ENCODE measurements at places on chromosomes 13 and 19. TPM values are rescaled to one million over a fixed set of nuclear protein-coding genes. Genes with fewer than 3 reads are reported as not detected.

DNA sequence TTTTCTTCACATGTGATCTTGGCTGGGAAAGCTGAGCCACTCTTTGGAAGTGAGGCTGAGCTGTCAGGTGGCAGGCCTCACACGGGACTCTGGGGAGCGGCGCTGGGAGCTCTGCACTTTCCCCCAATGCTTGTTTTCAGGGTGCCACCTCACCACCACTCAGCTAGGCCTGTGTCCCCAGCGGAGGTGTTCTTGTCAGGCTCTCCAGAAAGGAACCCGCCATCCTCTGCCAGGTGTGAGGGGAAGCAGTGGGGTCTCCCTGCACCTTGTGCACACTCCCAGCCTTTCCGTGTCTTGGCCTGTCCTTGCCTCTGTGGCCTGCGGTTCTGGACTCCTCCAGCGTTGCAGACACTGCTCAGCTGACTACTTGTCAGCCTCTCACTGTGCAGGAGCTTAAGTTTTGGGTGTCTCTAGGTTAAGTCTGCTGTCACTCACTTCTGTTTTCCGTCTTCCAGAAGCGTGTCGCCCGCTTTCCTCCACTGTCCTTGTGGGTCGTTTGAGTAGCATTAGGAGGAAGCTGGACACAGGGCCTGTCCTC lies 51.9 kb downstream of the GGACT start:
- H3K27me3 ChIP-seq, result no peaks in the 10 kb centered on the region
- H3K4me1 ChIP-seq, result 0 out of 2 replicates have a peak, but pooled peaks cover 4% of the 10 kb centered on the region
- no peak overlapping the region for H3K4me3 ChIP-seq
- DNase-seq, result no peak

Gene ZNF575
- total RNA-seq, result not detected

GRCh38 chr13:98487522-98487921 lies 89.4 kb downstream of the STK24 start:
- no peaks in the 10 kb centered on the region for H3K27me3 ChIP-seq
- no peaks in the 10 kb centered on the region for H3K36me3 ChIP-seq
- H3K27ac ChIP-seq, result peak overlapping the region; percentile 59
- no peak for DNase-seq

- H3K4me1 ChIP-seq, result no peaks in the 10 kb centered on the region
- peaks cover 19% of the 10 kb centered on the region for H3K27me3 ChIP-seq
- no peaks in the 10 kb centered on the region for H3K36me3 ChIP-seq
- no peak overlapping the region for H3K4me3 ChIP-seq
- no peak overlapping the region for H3K27ac ChIP-seq
These were observed 51.9 kb downstream of the CELF5 start for GRCh38 chr19:3276341-3276799.

Gene ZNF763
- 0.63 TPM for total RNA-seq

DNA sequence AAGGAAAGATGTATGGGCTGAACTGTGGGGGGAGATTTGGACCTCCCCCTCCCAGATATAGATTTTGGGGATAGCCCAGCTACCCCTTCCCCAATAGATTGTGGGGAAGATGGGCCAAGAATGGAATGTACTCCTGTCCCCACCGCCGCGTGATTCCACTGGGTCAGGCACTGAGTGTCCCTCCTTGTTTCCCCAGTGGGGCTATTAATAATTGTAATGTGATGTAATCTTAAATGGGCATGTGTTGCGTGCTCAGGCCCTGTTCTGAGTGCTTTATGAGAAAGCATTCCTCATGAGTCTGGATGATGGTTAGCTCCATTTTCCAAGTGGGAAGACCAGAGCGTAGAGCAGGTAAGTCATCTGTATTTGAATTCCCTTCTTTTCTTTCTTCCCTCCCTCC lies 1.4 kb downstream of the PSMD8 start:
- H3K4me1 ChIP-seq, result peaks cover 18% of the 10 kb centered on the region
- H3K27me3 ChIP-seq, result no peaks in the 10 kb centered on the region
- H3K36me3 ChIP-seq, result peaks cover 18% of the 10 kb centered on the region
- DNase-seq, result peak; percentile 68

DNA sequence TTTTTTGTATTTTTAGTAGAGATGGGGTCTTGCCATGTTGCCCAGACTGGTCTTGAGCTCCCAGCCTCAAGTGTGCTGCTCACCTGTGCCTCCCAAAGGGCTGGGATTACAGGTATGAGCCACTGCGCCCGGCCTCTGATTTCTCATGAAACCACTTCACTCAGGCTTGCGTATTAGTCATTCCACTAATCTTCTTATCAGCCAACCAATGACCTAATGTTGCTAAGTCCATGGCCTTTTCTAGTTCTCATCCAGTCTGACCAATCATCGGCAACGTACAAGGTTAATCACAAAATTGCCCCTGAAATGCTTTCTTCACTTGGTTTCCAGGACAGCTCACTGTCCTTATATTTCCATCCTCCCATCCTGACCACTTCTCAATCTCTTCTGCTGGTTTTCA lies 605.3 kb upstream of the SLC10A2 start:
- H3K4me3 ChIP-seq, result no peak overlapping the region
- H3K27me3 ChIP-seq, result no peaks in the 10 kb centered on the region
- H3K4me1 ChIP-seq, result no peaks in the 10 kb centered on the region

DNA sequence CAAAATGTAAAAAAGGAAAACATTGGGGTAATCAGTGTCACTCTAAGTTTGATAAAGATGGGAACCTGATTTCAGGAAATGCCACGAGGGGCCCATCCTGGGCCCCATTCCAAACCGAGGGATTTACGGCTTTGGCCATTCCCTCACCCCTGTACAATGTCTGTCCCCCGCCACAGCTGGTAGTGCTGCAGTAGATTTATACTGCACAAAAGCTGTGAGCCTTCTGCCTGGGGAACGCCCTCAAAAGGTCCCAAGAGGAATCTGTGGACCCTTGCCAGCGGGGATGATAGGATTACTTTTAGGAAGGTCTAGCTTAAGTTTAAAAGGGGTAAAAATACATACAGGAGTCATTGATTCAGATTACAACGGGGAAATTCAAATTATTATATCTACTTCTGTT lies 173.4 kb upstream of the SGCG start:
- no peak overlapping the region for H3K4me3 ChIP-seq
- no peaks in the 10 kb centered on the region for H3K36me3 ChIP-seq
- H3K27ac ChIP-seq, result no peak overlapping the region
- no peaks in the 10 kb centered on the region for H3K4me1 ChIP-seq
- no peak for DNase-seq
- no peaks in the 10 kb centered on the region for H3K27me3 ChIP-seq

DNA sequence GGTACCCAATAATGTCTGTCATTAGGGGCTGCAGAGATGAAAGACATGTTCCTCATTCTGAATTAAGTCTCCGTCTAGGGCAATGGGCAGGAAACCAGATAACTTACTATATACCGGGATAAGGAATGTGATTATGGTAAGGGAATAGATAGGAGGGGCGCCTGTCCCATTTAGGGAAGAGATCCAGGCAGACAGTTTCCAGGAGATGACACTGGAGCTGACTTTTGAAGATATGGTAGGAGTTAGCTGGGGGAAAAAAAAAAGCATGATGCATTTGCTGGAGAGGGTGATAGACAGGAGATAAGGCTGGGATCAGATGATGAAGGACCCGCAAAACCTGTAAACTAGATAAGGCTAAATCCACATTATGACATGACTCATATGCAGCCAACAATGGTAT lies 340.7 kb downstream of the DCT start:
- H3K27me3 ChIP-seq, result no peaks in the 10 kb centered on the region
- H3K36me3 ChIP-seq, result no peaks in the 10 kb centered on the region
- H3K27ac ChIP-seq, result no peak overlapping the region
- H3K4me3 ChIP-seq, result no peak overlapping the region

GRCh38 chr13:73585236-73585635 lies 526.4 kb downstream of the KLF5 start:
- H3K27ac ChIP-seq, result no peak overlapping the region
- no peak overlapping the region for H3K4me3 ChIP-seq
- no peaks in the 10 kb centered on the region for H3K27me3 ChIP-seq
- no peaks in the 10 kb centered on the region for H3K36me3 ChIP-seq
- no peaks in the 10 kb centered on the region for H3K4me1 ChIP-seq
- DNase-seq, result no peak
